ENCODE measurements at places on chromosomes 4 and X.

GRCh38 chrX:123884809-123885408 is 25.1 kb downstream of the XIAP start:
- no peak for DNase-seq

GRCh38 chr4:92172203-92172602 is 131.6 kb upstream of the GRID2 start:
- DNase-seq = no peak

DNA sequence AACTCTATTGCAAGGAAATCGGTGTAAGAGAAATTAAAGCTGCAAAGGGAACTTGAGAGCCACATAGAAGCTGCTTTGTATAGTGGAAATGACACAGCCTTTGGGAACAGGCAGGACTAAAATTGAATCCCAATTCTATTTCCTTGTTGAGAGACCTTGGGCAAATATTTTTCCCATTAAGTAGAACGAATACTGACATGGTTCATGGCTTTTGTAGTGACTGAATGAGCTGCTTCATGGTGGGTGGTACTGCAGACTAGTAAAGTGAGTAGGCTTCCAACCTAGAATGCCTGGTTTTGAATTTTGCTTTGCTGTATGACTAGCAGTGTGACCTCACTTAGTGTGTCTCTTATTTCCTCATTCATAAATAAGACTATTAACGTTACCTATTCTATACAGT is 182.2 kb upstream of the KCNIP4 start:
- no peak for DNase-seq

- DNase-seq = no peak
These were observed 313.9 kb downstream of the CHIC1 start for GRCh38 chrX:73876911-73877310.

DNA sequence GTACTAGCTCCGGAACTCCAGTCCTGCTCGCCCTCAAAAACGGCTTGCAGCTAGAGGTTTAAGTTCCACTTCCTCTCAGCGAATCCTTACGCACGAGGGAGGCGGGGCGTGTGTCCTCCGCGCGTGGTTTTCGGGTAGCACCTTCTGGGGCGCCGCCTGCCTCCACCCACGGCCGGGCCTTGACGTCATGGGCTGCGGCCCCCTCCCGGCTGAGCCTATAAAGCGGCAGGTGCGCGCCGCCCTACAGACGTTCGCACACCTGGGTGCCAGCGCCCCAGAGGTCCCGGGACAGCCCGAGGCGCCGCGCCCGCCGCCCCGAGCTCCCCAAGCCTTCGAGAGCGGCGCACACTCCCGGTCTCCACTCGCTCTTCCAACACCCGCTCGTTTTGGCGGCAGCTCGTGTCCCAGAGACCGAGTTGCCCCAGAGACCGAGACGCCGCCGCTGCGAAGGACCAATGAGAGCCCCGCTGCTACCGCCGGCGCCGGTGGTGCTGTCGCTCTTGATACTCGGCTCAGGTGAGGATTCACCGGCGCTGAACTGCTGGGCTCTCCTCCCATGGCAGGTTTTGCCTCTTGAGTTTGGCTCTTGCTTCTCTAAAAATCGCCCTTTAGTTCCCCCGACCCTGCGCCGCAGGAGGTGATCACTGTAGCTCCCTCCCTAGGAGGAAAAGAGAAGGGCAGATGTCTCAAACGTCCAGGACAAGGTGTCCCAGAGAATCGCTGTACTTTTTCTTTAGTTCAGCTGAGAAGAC is at the start of gene AREG:
AREG (plus strand) TSS at position 246 of the 752 bp plus-strand sequence; CDS start at position 456, 210 bp downstream.
- no peak for DNase-seq

GRCh38 chr4:62871078-62871477 is 1538.2 kb downstream of the TECRL start:
- no peak for DNase-seq
